NAMALWA (cell line): ENCODE measurements at places on chromosomes 1 and 21.

DNA sequence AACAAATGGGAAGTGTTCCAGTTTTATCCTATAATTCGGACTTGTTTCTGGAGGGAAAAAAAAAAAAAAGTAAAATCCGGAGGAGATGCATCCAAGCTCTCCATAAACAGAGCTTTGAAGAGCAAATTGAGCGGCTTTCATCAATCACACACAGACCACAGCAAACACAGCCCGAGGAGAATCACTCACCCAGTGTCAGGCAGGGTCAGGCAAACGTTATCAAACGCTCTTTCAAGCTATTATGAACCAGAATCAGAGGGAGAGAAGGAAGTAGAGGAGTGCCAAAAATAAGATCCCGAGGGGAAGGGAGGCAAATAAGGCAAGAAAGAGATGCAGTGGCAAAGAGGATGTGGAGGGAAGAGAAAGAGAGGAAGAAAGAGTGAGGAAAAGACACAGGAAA lies 188.3 kb upstream of the CAMK1G start:
- DNase-seq: no peak

DNA sequence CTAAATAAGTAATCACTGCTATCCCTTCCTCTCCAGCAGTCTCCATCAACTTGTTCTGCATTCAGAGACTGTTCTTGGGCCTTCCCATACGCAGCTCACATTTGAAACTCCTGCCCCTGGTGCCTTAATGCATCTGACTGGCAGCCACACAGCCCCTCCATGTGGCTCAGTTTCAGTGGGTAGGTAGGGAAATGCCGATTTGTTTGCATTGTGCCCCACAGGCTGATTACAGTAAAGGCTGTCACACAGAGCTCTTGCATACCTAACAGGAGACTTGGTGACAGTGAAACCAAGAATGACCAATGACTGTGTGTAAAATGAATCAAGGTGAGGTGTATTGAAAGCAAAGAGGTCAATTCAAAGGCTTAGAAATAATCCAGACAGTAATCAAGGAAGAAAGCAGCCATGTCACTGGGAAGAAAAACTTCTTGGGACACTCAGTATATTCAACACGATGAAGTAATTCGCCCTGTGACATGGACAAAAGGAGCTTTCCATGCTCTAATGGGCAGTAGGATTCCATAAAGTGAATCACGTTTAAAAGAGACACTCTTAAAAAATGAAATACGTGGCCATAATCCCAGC lies 12.7 kb upstream of the B3GALNT2 start:
- DNase-seq: no peak

DNA sequence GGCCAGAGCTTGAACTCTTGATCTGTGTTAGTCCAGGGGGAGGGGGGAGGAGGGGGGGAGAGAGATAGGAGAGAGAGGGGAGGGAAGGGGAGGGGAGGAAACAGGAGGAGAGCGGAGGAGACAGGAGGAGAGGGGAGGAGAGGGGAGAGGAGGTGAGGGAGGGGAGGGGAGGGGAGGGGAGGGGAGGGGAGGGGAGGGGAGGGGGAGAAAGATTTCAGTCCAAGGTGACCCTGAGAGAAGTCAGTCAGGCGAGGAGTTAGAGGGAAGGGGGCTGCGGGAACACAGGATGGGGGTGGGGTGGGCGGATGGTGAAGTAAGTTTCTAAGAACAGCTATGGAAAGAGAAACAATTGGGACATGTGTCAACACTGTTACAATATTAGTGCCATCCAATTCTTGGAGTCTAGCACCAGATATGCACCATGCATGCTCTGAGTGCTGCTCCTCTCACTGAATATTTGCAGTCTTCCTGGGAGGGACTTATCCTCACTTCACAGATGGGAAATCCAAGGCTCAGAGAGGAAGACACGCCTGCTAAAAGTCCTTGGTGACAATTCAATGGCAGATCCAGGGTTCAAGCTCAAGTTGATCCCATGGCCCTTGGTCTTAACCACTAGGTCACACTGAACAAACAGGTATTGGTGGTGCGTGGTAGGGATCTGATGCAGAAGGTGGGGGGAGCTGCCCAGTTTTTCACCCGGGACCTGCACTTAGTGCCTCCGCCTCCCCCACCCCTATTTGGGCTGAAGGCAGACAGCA lies 42.5 kb upstream of the ECE1 start:
- DNase-seq: no peak

GRCh38 chr1:231284441-231284840 lies 43.4 kb downstream of the GNPAT start:
- no peak for DNase-seq

DNA sequence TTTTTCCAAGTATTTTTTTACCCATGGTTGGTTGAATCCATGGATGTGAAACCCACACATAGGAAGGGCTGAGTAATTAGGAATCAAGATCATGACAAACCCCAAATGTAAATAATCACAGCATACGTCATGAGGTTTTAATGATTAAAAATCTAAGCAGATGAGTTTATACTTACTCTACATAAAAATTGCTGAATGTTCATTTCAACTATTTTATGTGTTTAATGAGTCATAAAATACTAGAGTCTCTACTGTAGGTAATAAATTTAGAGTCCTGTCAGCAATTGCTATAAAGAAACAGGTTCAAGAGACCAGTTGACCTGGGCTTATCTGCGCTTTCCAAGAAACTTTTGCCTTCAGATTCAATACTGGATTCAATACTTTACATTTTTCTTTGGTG lies 18.2 kb downstream of the CTH start:
- no peak for DNase-seq

- no peak for DNase-seq
Observed at GRCh38 chr1:53578358-53578757, 119.2 kb downstream of the DMRTB1 start.

DNA sequence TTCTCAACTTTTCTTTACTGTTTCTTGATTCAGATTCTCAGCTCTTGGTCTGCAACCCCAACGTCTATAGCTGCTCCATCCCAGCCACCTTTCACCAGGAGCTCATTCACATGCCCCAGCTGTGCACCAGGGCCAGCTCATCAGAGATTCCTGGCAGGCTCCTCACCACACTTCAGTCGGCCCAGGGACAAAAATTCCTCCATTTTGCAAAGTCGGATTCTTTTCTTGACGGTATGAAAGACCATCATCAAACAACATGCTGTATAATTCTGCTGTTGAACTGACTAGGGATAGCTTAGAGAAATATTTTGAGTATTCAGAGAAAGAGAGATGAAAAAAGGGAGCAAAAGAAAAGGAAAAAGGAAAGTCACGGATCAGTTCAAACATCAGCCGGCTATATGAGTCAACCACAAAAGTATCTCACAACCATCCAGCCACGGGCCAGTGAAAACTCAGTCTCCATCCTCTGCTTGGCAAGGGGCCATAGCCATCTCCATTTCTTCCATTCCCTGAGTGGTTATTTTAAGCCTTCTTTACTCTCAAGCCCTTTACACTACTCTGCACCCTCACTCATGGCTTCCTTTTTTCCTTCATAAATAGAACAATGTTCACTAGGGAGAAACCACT lies 14.1 kb downstream of the DNASE2B start:
- DNase-seq: no peak

- no peak for DNase-seq
Observed at GRCh38 chr1:236315518-236315917, 33.8 kb upstream of the ERO1B start.

GRCh38 chr1:35115459-35116383 lies 36.5 kb downstream of the ZMYM1 start:
- no peak for DNase-seq

- DNase-seq: no peak
Observed at GRCh38 chr1:153938996-153939395, 7.5 kb downstream of the DENND4B start.

GRCh38 chr1:32142446-32143301 lies 34.8 kb downstream of the KPNA6 start:
- DNase-seq: peak; percentile 46

DNA sequence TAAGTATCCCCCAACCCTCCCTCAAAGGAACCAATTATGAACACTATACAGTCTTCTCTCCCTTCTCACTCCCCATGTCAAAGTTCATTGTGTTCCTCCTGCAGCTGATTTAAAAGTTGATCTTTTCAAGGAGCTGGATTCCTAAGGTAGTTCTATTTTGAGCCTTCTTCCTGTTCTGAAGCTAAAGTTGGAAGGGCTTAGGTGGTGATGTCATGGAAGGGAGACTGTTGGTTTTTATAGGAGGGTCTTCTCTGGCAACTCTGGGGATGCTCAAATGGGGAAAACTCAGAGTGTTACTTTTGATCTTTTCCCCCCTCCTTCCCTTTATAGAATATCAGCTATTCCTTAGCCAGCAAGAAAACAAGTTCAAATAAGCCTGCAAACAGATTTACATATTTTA lies 83.0 kb upstream of the AK4 start:
- no peak for DNase-seq

DNA sequence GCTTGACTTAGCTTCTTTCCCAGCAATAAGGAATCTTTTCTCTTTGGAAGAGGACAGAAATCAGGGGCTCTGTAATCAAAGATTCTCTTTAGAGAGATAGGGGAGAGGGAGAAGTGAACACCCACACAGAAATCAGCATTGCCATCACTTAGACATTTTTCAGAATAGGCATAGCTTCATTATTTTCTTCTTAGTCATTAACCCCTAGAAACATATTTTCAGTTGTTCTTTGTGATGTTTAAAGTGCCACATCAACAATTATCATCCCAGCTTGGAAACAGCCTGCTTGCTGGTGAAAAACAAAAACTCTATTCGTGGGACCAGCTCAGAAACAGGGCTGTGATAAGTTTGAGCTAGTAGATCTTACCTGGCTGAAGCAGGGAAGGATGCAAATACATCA lies 88.3 kb upstream of the SLC44A3 start:
- no peak for DNase-seq

DNA sequence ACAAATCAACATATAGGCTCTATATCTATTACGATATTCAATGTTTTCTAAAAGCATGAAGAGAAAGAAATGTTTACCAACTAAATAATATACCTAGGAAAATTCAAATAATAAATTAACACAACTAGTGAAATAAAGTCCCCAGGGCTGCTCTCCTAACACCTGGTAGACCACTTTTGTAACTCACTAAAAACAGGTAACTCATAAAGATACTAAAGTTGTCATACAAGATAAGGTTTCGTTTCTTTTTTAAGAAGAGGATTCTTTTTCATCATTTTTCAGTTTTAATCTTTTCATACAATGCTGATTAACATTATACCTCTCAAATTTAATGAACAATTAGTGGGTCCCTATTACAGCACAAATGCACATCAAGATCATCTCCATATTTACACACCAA lies 99.0 kb downstream of the ZZZ3 start:
- DNase-seq: no peak
